ENCODE measurements at places on chromosomes 3 and 15.

- no peak for DNase-seq
These were observed 11.2 kb upstream of the CAMK1 start for GRCh38 chr3:9780910-9781309.

GRCh38 chr3:49017971-49018706 is at the start of gene DALRD3:
DALRD3 (minus strand) TSS chr3:49018580; CDS start chr3:49018564, 16 bp downstream.
- peak; percentile 44 for DNase-seq

DNA sequence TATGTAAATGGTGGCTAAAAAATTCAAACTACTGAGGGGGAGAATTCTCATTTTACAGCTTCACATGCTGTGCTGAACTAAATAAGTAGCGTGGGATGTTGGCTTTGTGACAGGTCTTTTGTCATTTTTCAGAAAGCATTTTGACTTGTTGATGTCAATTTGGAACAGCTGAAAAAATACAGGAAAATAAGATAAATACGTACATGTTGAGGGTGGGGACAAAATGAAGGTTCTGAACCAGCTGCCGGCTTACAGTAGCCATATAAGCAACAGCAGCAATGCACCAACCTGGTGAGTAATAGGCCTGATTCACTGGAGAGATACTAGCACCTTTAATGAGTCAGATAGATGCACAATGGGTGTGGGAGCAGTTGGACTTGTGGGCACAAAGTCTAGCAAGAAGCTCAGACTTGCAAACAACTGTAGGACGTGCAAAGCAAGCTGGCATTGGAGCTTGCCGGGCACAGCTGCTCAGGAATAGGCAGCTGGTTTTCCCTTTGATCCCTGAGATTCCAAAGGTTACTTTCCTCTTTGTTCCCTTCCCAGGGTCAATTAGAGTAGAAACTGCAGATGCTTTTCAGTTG is 12.9 kb downstream of the B3GNT5 start:
- DNase-seq, result no peak

DNA sequence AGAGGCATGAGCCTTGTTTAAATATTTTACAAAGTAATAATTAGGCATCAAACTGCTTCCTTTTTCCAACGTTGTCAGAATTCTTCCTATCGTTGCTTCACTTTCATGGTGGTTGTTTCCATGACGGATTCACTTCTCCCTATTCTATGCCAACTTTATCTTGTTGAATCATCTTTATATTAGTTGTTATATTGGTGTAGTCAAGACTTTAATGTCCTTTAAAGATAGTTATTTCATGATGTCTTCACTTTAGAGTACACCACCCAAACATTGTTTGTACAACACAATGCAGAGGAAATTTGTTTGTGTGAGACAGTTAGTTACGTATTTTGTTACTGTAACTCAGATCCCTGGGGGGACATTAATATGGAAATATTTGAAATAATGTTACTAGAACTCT is 61.9 kb downstream of the CRYBG3 start:
- peak; percentile 7 for DNase-seq

DNA sequence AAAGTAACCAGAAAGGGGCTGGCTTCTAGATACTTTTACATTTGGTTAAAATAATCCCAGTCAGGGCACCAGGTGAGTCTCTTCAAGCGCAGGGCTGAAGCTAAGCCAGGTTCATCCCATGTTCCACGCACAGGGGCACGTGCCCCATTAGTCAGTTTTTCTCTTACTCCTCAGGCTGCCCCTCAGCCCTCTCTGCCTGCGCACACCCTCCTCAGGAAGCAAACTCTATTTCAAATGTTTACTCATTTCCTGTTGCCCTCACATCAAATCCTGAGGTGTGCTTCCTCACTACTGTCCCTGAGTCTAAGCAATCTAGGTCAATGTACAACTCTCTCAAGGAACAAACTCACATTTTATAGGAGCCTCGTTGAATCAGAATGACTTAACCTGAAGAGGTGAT is 48.5 kb downstream of the THBS1 start:
- DNase-seq, result no peak

DNA sequence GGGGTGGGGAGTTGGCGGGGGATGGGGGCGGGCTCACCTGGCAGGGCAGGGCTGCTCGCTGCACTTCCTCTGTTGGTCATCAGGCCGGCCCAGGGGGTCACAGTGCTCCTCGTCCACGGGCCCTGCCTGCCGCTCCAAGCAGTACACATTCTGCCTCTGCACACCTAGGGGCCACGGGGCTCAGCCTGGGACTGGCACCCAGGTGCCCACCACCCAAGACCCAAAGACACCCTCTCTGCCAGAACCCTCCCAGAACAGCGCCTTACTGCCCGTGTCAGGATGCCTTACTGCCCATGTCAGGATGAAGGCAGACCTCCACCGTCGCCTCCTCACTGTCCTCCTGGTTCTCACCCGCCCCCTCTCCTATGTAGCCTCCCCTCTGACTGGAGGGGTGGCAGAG is 43.2 kb downstream of the ADAMTS7 start:
- no peak for DNase-seq

GRCh38 chr3:130760922-130761321 is 14.3 kb upstream of the PIK3R4 start:
- DNase-seq, result no peak

- no peak for DNase-seq
These were observed 13.8 kb upstream of the PLA2G4D start for GRCh38 chr15:42108189-42108588.

DNA sequence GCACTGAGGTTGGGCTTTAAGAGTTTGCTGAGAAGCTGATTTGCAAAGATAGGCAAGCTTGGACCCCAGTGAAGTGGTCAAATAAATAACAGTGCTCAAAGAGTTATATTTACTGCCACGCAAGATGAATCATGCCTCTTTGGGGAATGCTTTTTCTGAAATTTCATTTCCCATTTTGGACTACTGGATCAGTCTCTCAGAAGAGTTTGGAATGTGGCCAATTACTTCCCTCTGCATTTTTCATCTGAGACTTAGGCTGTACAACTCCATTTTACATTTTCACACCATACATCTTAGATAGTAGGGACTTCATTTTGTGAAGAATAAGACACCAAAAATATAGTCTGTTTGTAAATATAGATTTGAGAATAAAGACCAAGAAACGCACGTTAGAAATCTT is 419.7 kb downstream of the FGF12 start:
- DNase-seq, result no peak

GRCh38 chr3:142652826-142653292 is 56.7 kb downstream of the PLS1 start:
- DNase-seq, result no peak

DNA sequence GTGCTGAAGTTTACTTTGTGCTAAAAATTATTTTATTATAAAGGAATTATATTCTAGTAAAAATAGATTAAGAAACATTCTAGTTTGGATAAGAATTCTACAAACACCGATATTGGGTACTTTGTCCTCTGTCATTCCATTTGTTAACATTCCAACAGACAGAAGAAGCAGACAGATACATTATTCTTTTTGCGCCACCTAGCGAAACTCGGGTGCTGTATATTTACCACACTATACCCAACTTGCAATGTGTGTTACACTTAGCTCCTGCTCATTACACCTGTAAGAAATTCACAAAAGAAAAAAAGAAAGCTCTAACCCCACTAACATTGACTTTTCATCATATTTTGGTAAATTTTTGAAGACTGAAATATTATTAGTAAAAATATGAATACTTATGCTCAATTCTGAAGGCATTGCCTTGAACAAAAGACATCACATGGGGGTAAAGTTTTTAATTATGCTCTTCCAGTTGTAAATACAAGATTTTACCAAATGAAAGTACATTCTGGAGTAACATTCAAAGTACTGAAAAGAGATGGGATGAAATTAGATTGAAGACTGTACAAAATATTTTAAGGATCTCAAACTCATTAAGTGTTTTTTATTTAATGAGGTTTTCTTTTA is 136.5 kb upstream of the MLF1 start:
- peak; percentile 47 for DNase-seq

DNA sequence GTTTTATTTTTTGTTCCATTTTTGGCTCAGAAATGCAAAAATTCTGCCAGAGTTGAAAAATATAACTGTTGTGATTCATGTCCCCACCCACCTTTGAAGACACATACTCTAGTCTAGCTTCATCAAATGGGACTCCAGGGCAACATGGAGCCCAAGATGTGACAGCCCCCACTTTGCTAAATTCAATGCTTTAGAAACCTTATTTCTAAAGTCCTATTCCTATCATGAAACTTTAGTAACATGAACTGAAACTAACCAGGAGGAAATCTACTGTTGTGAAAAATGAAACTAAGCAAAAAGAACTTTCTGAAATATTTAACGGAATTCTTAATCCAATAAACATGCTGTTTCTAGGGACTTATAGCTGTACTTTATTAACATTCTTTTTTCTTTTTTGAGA is 20.3 kb downstream of the UBP1 start:
- DNase-seq, result no peak

DNA sequence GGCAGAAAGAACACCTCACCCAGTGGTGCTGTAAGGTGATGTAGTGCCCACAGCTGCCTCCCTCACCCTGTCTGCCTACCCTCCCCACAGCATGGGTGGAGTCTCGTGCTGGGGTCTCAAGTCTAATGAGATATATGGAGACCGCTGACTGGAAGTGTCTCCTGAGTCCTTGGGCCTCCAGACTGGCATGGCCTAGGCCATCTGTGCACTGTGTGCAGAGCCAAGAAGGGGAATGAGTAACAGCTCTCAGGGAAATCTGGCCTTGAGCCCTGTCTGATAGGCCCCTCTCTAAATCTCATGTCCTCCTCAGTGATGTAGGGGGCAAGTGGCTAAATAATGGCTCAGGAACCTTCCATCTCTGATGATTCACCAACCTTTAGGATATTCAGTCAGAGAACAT is 277.4 kb downstream of the PLCL2 start:
- DNase-seq, result no peak

DNA sequence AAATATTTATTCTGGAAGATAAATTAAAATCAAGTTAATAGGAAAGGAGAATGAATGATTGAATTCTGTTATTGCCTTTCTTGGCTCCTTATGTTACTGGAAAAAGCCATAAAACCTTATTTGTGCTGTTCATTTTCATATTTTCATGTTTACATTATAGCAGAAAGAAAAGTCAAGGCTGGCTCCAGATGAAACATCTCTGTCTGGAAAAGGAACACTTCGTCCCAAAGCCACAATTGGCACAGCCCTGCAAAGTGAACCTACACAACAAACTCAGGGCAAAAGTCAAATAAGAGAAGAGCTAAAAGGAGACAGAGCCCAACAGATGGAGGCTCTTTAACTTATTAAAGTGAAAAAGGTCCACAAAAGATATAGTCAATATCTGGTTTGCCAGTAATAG is 73.4 kb downstream of the GTPBP8 start:
- no peak for DNase-seq
